ENCODE measurements at places on chromosomes 4 and X.

GRCh38 chr4:57973819-57974218 is 863.6 kb upstream of the IGFBP7 start:
- DNase-seq, result no peak

DNA sequence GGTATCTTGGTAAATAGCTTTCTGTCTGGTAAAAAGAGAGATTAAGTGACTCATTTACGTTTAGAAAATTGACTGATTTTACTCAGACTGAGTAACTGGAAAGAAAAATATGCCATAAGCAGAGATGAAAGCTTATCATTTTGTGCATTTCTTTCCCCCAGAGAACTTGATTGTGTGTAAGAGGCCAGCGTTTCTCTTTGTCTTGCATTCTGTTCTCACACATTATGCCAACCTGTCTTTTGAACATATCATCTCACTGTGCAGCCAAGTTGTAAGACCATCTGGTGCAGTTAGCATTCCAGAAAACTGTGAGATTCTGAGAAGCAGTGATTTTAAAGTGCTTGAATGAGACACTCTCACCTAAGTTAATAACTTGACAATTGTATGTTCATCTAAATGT is 651.3 kb downstream of the TECRL start:
- no peak for DNase-seq

DNA sequence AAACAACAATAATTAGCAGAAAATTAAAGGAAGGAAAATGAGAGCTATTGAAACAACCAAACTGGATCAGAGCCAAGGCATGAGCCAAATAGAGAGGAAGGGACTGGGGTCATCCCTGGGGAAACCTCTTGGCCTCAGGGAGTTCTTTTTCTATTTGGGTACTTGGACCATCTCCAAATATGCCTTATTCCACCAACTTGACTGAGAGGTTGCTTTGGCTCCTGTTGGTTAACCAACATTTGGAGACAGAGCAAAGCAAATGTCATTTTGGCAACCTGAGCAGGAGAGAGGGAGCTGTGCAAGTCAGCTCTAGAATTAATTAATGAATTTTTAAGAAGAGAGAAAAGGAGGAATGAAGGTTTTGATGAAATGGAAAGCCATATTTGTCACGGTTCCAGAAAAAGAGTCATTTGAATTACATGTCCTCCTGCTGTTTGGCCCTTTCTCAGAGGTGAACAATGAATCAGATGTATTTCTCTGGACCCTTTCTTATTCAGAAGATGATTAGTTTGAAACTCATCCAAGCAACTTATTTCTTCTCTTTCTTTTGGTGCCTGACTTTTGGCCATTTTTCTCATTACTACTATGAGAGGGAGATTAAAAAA is 119.1 kb downstream of the CNKSR2 start:
- DNase-seq, result no peak

GRCh38 chr4:154084864-154085263 is 296.0 kb upstream of the SFRP2 start:
- no peak for DNase-seq

GRCh38 chrX:151543706-151544105 is 19.8 kb upstream of the PASD1 start:
- no peak for DNase-seq

GRCh38 chrX:150542846-150543229 is 25.6 kb upstream of the MTM1 start:
- DNase-seq, result no peak

- DNase-seq, result no peak
Measured at GRCh38 chr4:80189956-80190677, 7.2 kb upstream of the PRDM8 start.

GRCh38 chr4:73844345-73844744 is 7.9 kb downstream of the CXCL6 start:
- DNase-seq, result no peak

- peak; percentile 31 for DNase-seq
Measured at GRCh38 chrX:45710081-45710801, 509.6 kb upstream of the DIPK2B start.

GRCh38 chr4:90457817-90458216 is 330.6 kb downstream of the CCSER1 start:
- DNase-seq, result no peak
